ENCODE measurements at places on chromosomes 7 and 10. TPM values are rescaled to one million over a fixed set of nuclear protein-coding genes. Genes with fewer than 3 reads are reported as not detected.

DNA sequence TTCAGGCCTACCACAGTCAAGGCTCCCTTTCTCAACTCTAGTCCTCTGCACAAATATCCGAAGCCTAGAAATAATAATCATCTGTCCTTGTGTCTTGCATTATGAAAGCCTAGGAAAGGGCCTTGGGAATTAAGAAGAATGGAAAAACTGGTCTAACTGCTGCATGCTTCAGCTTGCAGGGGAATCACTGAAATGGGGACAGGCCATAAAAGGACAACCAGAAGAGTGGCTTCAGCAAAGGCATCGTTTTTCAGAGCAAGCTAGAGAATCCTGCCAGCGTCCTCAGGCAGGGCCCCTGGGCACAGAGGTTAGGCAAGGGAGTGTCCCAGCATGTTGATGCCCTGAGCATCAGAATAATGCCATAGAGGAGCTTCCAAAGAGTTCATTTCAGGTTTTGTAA, 13.2 kb downstream of the ERVW-1 start:
- H3K27ac ChIP-seq: no peak overlapping the region
- no peaks in the 10 kb centered on the region for H3K27me3 ChIP-seq
- no peak overlapping the region for H3K4me3 ChIP-seq
- no peaks in the 10 kb centered on the region for H3K4me1 ChIP-seq

GRCh38 chr7:100545360-100546128, 6.5 kb downstream of the AGFG2 start:
- no peaks in the 10 kb centered on the region for H3K27me3 ChIP-seq
- peaks cover 50% of the 10 kb centered on the region for H3K4me1 ChIP-seq
- H3K4me3 ChIP-seq: no peak overlapping the region
- DNase-seq: peak; percentile 84
- H3K36me3 ChIP-seq: no peaks in the 10 kb centered on the region

DNA sequence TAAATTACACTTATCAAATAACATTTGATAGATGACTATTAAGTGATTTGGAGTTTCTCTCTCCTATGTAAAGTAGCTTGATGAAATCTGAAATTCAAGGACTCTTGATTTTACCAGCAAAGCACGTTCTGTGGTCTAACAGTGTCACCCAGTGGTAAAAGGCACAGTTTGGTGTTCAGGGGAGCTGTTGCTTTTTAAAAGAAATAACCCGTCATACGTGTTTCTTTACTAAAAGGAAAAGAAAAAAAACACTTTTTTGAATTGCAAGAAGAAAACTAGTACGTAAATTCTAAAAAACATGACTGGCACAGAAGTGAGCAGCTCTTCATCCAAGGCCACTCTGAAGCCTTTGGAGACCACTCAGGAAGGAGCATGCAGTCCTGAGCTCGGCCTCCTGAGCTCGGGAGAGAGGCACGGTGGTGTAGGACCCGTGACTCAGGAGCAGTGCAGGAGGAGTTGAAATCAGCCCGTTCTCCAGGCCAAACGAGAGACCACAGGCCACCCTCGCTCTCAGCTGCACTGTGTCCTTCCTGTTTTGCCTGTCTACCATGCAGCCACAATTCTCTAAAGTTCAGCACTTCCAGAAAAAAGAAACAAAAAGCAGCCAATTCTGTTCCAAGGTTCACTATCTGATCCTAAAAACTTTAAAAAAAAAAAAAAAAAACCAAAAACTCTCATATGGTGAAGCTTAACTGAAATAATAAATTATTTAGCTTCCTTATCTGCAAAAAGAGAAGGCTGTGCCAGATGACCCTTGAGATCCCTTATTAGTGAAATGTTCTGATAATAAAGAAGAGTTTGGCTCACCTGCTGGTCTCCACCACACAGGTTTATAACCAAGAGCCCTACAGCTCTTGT, 212.6 kb upstream of the FRMD4A start:
- no peak overlapping the region for H3K27ac ChIP-seq
- H3K27me3 ChIP-seq: no peaks in the 10 kb centered on the region

DNA sequence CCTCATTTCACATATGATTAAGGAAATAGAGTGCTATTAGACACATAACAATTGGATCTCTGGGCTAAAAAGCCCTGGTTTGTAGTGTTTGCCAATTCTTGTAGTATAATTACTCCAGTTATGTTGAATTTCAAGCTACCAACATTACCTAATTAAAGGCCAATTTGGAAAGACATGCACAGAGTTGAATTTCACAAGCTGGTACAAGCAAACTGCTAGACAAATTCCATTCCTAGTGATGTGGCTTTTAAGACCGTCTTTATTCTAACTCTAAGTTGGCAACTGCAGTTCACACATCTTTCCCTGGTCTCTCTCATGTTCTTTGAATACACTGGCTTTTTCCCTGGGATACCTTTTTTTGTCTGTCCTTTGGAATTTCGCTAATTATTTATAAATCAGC, 384.1 kb upstream of the CNTNAP2 start:
- H3K4me1 ChIP-seq: no peaks in the 10 kb centered on the region
- no peak for DNase-seq
- no peaks in the 10 kb centered on the region for H3K36me3 ChIP-seq
- H3K27me3 ChIP-seq: no peaks in the 10 kb centered on the region
- H3K4me3 ChIP-seq: no peak overlapping the region
- H3K27ac ChIP-seq: no peak overlapping the region

- no peak for DNase-seq
- no peak overlapping the region for H3K27ac ChIP-seq
- no peaks in the 10 kb centered on the region for H3K27me3 ChIP-seq
- no peaks in the 10 kb centered on the region for H3K36me3 ChIP-seq
- H3K4me1 ChIP-seq: no peaks in the 10 kb centered on the region
Measured at GRCh38 chr7:15845461-15845860, 159.0 kb upstream of the MEOX2 start.

GRCh38 chr10:1398626-1399410, 338.5 kb downstream of the ADARB2 start:
- no peak overlapping the region for H3K27ac ChIP-seq
- no peaks in the 10 kb centered on the region for H3K27me3 ChIP-seq
- DNase-seq: no peak

DNA sequence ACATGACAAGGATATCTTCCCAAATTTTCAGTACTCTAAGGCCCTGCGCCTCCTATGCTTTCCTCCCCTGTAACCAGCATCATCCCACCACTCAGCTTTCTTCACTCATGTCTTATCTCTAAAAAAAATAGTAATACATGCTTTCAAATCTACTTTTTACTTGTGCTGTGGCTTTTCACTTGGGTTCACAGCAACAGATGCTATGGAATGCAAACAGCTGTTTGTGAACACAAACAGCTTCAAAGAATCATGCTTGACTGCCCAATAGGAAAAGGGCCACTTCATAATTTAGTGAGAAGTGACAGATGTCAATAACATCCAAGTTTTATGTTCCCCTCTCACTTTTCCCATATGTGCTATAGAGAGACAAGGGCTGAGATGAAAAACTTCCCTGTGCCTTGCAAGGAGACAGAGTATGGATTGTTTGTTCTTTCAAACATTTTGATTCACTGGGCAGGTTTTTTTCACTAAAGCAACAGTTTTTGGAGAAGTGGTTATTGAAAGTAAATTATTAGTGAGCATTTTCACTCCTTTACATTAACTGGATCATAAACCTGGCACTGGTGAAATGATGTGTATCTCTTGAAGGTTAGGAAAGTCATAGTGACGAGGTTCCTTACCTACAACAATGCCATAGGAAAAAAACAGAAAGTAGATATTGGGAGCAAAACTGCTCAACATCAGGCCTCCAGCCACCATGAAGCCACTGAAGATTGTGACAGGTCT, 37.3 kb downstream of the SLC16A9 start:
- no peak overlapping the region for H3K4me3 ChIP-seq
- peaks cover 7% of the 10 kb centered on the region for H3K4me1 ChIP-seq
- H3K27ac ChIP-seq: no peak overlapping the region
- H3K27me3 ChIP-seq: no peaks in the 10 kb centered on the region

GRCh38 chr10:96450529-96451207, 63.1 kb downstream of the TLL2 start:
- no peaks in the 10 kb centered on the region for H3K36me3 ChIP-seq
- H3K4me3 ChIP-seq: no peak overlapping the region
- no peak overlapping the region for H3K27ac ChIP-seq
- no peaks in the 10 kb centered on the region for H3K27me3 ChIP-seq
- no peaks in the 10 kb centered on the region for H3K4me1 ChIP-seq
- no peak for DNase-seq

DNA sequence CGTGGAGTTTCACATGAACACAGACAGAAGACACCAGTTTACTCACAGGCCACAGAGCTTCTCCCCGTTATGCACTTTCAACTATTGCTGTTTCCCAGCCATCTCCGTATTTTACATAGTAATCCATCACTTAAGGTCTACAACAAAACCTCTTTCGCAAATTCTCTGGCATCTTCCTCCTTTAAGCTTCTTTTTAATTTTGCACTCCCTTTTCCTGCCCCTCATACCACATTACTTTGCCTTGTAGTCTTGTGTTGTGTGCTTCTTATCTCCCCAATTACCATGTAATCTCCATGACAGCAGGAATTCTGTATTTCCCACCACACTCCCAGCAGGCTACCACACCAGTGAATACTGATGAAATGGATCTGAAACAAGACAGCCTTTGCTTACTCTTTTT, 87.3 kb downstream of the ODAD2 start:
- H3K4me1 ChIP-seq: no peaks in the 10 kb centered on the region
- H3K27me3 ChIP-seq: no peaks in the 10 kb centered on the region
- H3K27ac ChIP-seq: no peak overlapping the region
- no peak for DNase-seq

DNA sequence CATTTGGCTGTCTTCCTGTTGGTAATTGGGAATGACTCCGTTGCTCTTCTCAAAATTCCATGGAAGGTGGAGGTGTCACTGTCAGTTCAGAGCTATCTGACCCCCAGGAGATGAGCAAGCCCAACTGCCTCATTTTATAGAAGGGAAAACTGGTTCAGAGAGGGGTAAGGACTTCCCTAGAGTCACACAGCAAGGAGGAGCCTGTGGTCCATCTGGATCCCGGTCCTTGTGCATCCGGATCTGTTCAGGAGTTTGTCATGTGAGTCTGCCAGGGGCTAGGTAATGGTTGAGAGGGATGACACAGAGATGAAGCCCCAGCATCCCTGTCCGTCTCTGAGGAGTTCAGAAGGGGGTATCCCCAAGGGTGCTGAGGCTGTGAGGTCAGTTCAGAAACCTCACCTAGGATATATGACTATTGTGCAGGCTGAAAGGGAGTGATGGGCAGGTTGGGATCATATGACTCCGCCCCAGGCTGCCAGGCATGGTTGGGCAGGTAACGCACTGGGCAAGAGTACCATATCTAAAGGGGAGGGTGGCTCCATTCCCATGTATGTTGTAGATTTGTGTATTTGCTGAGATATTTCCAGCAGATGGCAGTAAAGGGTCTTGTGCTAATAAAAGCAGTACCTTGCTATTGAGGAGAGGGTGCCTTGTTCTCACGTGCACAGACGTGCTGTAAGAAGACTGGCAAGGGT, 16.0 kb upstream of the SLC29A3 start:
- H3K27ac ChIP-seq: no peak overlapping the region
- DNase-seq: no peak
- H3K4me3 ChIP-seq: no peak overlapping the region
- H3K4me1 ChIP-seq: peaks cover 4% of the 10 kb centered on the region

- no peaks in the 10 kb centered on the region for H3K27me3 ChIP-seq
- H3K4me3 ChIP-seq: no peak overlapping the region
- H3K4me1 ChIP-seq: peaks cover 9% of the 10 kb centered on the region
- no peak for DNase-seq
- H3K36me3 ChIP-seq: no peaks in the 10 kb centered on the region
- H3K27ac ChIP-seq: no peak overlapping the region
Measured at GRCh38 chr10:114334301-114334700, 70.0 kb downstream of the AFAP1L2 start.

DNA sequence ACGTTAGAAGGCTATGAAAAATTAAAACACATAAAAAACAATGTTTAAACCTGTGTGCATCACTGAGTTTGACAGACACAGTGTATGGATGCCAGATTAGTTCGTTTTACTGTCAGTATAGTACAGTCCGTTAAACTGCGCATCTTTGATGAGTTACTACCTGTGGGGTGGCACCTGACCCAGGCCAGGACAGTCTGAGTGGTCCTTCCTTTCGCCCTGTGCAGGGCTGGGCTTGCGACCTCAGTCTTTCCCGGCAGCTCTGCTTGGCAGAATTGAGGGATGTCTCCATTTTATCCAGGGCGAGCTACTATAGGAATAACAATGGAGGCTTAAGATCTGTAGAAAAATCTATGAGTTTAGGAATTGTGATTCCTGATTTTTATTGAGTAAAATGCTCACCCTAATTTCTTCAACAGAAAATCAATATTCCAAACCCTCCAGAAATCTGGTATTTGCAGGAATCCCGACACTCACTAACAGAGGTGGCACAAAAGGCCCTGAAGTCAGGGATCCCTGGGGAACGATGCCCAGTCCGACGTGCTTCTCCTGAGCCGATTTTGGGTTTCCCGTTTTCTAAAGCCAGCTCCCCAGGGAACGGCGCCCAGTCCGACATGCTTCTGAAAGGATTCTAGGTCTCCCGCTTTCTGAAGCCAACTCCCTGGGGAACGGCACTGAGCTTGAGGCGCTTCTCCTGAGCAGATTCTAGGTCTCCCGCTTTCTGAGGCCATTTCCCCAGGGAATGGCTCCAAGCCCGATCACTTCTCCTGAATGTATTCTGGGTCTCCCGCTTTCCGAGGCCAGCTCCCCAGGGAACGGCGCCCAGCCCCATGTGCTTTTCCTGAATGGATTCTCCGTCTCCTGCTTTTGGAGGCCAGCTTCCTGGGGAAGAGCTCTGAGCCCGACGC, 377.6 kb downstream of the DNAJB6 start:
- H3K27ac ChIP-seq: no peak overlapping the region
- H3K36me3 ChIP-seq: no peaks in the 10 kb centered on the region
- no peak for DNase-seq
- no peaks in the 10 kb centered on the region for H3K4me1 ChIP-seq

- H3K36me3 ChIP-seq: no peaks in the 10 kb centered on the region
- no peak overlapping the region for H3K27ac ChIP-seq
- H3K27me3 ChIP-seq: no peaks in the 10 kb centered on the region
- H3K4me3 ChIP-seq: no peak overlapping the region
- H3K4me1 ChIP-seq: no peaks in the 10 kb centered on the region
Measured at GRCh38 chr10:95644901-95645300, 11.6 kb downstream of the ALDH18A1 start.

- H3K36me3 ChIP-seq: no peaks in the 10 kb centered on the region
- no peak overlapping the region for H3K4me3 ChIP-seq
- no peak for DNase-seq
- H3K27ac ChIP-seq: no peak overlapping the region
Measured at GRCh38 chr10:118913825-118914224, 115.7 kb upstream of the NANOS1 start.

- no peaks in the 10 kb centered on the region for H3K4me1 ChIP-seq
- no peak overlapping the region for H3K27ac ChIP-seq
- H3K27me3 ChIP-seq: no peaks in the 10 kb centered on the region
- no peak for DNase-seq
- H3K4me3 ChIP-seq: no peak overlapping the region
Measured at GRCh38 chr10:49329146-49329505, 30.2 kb downstream of the C10orf71 start.

- H3K4me3 ChIP-seq: no peak overlapping the region
- H3K4me1 ChIP-seq: no peaks in the 10 kb centered on the region
- H3K27ac ChIP-seq: no peak overlapping the region
- no peaks in the 10 kb centered on the region for H3K36me3 ChIP-seq
- no peak for DNase-seq
Measured at GRCh38 chr7:26340476-26341018, 48.9 kb downstream of the SNX10 start.

Gene HOXA6
- total RNA-seq: 4.2 TPM

Gene ZNF32
- 57.8 TPM for total RNA-seq

Gene ZNF783
- total RNA-seq: 21.4 TPM

Gene HOXA3
- total RNA-seq: 1.0 TPM

Gene OGDHL
- total RNA-seq: 0.60 TPM
